DMS79 (cell line): ENCODE measurements at places on chromosomes 4 and X.

- DNase-seq: no peak
Measured at GRCh38 chr4:149956678-149957077, 121.6 kb upstream of the DCLK2 start.

DNA sequence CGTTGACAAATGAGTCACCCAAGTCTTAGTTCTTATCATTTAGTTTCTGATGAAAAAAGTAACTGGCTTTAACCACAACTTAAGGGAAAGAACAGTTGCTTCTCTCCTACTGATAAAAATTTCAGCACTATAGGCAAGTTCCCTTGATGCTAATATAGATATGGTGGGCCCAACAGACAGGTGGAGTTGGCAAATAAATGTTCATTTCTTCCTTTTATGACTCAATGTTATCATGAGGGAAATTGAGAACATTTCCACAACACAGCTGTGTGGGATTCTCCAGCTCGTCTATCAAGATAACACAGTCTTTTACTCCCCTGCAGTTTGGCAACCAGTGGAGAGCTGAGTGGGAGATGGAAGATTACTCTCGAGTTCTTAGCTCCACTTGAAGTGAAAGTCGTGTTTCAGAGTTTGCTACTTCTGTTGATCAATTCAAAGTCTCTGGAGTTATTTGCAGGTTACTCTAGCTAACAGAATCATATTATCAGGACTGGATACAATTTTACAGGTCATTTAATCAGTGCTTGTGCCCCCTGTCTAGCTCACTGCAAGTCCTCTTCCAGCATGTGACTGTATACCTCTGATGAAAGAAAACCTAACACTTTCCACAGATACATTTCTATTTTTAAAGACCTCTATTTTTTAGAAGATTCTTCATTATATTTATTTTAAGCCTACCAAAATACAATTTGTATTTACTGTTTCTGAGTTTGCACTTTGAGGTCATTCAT is 270.6 kb upstream of the GK2 start:
- DNase-seq: no peak

DNA sequence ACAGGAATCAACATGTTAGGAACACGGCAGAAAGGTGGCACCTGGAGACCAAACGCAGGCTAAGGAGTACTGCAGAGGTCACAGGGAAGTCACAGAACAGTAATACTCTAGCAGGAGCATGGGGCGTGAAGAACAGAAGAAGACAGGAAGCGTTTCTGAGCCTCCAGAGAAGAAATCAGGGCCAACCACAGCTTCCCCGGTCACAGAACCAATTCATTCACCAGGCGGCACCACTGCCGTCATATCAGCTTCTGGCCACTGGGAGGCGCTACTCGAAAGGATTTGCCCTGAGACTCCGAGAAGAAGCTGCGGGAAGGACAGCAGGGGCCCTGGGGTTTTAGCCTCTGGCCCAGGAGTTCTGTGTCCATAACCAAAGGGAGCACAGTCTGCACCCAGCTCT is 78.0 kb upstream of the DRD5 start:
- DNase-seq: no peak

GRCh38 chr4:109472343-109472761 is 38.7 kb downstream of the SEC24B start:
- DNase-seq: no peak

GRCh38 chr4:155559915-155560314 is 106.7 kb upstream of the GUCY1A1 start:
- DNase-seq: no peak
